Breast epithelium (tissue), 4 donors: ENCODE measurements at places on chromosomes 3 and 15. TPM values are rescaled to one million over a fixed set of nuclear protein-coding genes. Genes with fewer than 3 reads are reported as not detected.

Gene SLC22A13
- total RNA-seq, result 0.48 TPM

Gene SEMA3F
- 49.8 TPM for total RNA-seq

Gene GOLGA6D
- 0.16 TPM for total RNA-seq

Gene MAGEL2
- 0.15 TPM for total RNA-seq

Gene GRAMD1C
- 1.6 TPM for total RNA-seq

Gene NEK10
- total RNA-seq, result 48.4 TPM

Gene ADAMTS7
- 7.4 TPM for total RNA-seq

Gene TIGIT
- 0.33 TPM for total RNA-seq

Gene ZNF80
- total RNA-seq, result not detected

Gene SLC12A8
- total RNA-seq, result 9.8 TPM

Gene ZMYND10
- 0.32 TPM for total RNA-seq

Gene SLC12A1
- under 0.01 TPM for total RNA-seq

DNA sequence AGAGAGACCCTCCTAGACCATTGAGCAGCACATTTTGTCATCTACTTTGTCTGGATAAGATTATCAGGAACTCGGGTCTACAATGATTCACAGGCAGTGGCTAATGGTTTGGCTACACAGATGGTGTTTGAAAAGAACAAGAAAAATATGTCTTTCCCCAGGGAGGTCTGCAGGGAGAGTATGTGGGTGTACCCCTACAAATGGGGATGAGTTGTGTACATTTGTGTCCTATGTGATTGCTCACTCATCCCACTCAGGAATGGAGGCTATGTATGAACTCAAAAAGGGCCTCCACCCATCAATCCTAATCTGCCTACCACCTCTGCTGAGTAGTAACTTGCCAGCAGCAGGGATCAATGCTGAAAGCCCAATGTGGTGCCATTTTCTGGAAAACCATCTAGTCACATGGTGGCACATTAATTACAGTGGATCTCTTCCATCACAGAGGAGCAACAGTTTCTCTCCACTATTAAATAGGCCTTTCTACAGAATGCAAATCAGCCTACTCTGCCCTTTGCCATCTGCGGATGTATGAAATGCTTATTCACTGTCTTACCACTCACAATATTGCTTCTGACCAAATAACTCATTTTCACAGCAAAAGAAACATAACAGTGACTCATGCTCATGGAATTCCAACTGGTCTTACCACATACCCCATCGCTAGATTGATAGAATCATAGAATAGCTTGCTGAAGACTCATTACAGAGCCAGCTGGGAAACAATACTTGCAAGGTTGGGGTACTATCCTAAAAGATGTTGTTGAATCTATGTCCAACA is 48.3 kb upstream of the TRIM42 start:
- DNase-seq, result no peak

DNA sequence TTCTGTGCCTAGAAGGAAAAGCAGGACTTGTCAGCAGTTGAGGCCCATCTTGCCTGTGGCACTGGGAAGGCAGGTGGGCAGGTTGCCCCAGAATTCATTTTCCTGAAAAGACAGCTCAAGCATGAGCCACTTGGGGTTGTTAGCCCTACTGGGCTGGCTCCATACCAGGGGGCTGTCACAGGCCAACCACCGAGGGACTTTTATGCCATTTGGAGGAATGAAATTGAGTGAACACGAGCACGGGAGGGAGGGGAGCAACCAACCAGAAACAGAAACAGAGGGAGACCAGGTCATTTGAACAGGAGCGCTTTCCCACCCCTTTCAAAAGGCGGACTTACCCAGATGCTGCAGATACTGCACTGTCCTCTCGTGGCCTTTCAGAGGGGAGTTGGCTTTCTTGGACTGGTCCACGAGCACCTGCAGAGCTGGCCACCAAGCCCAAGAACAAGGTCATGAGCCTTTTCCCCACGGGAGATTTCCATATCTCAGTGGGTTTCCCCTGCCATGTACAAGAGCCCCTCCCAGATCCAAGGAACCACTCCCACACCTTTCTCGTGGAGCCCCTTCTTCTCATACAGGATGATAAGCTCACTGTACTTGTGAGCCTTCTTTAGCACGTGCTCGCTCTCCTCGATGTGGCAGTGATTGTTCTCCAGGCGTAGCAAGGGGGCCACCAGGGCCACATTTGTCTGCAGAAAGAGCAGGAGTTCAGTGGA is 9.9 kb upstream of the PLA2G4F start:
- no peak for DNase-seq

DNA sequence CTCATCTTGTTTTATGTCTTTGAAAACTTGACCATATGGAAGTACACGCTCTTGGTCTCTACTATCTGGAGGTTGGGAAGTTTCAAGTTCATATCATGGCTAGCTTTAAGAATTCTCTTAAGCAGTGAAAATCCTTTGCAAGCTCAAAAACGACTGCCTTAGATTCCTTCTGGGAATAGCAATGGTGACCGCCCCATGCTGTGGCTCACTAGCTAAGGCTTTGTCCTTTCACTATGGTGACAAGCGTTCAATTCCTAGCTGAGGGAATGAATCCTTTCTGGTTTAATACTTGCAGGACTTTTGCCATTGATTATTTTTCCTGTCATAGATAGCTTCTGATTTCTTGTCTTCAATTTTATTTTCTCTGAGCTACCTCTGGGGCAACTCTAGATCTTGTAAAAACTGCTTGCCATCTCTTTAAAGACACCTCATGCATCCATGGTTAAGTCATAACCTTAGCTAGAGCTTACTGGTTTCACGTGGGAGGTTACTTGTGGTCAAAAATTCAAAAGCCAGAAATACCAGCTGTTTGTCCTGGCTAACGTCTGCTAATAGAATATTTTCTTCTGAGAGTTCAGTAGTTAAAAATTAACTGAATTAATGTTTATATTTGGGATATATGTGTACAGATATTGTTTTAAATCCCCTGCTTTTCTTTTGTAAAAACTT is 673.4 kb upstream of the CBLB start:
- DNase-seq, result no peak

DNA sequence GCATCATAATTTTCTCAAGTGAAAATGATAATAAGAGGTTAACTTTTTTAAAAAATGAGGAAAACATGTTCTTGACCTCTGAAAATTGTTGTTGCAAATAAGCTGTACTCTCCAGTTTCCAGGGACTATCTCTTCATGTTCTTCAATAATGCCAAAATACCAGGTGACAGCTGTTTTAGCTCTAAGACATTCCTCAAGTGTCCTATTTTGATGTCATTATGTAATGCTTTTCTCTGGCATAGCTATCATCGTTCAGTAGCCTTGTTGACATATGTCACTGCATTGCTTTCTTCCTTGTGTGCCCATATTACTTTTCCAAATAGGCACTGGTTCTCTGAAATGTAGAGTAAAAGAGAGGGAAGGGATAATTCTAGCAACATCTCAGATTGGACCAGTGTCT is 5.7 kb upstream of the FILIP1L start:
- DNase-seq, result no peak

GRCh38 chr3:184368586-184369183 is 7.2 kb downstream of the POLR2H start:
- DNase-seq, result no peak

DNA sequence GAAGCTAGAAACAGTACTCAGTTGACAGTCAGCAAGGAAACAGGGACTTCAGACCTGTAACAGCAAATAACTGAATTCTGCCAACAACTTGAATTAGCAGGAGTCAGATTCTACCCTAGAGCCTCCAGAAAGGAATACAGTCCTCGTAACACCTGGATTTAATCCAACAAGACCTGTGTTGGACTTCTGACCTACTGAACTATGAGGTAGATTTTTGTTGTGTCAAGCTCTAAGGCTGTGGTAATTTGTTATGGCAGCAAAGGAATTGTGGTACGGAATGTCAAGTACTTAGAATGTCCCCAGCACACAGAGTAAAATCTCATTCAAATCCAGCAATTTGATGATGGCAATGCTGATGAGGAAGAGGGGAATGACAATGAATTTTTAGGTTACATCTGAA is 234.1 kb downstream of the LRRN1 start:
- DNase-seq, result no peak

DNA sequence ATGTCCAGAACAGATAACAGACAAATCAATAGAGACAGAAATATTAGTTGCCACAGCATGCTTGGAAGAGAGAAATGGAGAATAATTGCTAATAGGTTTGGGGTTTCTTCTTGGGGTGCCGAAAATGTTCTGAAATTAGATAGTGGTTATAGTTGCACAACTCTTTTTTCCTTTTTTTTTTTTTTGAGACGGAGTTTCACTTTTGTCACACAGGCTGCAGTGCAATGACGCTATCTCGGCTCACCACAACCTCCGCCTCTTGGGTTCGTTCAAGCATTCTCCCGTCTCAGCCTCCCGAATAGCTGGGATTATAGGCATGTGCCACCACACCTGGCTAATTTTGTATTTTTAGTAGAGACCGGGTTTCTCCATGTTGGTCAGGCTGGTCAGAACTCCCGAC is 163.3 kb downstream of the PLCH1 start:
- DNase-seq, result no peak

- no peak for DNase-seq
Measured at GRCh38 chr3:123158899-123159390, 42.8 kb upstream of the SEC22A start.

GRCh38 chr3:159458010-159458409 is 530.6 kb upstream of the IL12A start:
- DNase-seq, result no peak

DNA sequence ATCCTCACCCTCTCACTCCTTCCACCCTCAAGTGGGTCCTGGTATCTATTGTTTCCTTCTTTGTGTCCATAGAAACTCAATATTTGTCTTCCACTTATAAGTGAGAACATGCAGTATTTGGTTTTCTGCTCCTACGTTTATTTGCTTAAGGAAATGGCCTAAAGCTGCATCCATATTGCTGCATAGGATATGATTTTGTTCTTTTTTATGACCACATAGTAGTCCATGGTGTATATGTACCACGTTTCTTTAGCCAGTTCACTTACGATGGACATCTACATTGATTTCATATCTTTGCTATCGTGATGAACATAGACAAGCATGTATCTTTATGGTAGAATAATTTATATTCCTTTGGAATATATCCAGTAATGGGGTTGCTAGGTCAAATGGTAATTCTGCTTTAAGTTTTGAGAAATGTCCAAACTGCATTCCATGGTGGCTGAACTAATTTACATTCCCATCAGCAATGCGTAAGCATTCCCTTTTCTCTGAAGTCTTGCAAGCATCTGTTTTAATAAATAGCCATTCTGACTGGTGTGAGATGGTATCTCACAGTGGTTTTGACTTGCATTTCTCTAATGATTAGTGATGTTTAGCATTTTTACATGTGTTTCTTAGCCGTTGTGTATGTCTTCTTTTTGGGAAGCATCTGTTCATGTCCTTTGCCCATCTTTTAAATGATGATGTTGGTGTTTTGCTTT is 650.2 kb downstream of the ZNF385D start:
- DNase-seq, result no peak

DNA sequence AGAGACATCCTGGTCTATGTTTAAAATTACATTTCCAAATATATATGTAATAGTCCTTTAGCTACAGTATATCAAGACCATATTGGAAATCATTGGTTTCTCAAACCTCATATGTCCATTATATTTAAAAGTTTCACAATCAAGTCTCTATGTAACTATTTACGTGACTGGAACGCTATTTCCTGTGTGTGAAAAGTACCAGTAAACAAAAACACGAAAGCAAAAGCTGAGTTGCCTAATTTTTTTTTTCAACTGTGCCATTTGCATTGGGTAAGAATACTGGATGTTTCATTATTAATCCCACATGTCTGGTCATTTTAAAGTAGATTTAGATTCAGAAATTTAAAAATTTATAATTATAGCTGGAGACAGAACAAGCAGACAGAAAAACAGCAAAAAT is 381.4 kb downstream of the TBC1D5 start:
- no peak for DNase-seq

DNA sequence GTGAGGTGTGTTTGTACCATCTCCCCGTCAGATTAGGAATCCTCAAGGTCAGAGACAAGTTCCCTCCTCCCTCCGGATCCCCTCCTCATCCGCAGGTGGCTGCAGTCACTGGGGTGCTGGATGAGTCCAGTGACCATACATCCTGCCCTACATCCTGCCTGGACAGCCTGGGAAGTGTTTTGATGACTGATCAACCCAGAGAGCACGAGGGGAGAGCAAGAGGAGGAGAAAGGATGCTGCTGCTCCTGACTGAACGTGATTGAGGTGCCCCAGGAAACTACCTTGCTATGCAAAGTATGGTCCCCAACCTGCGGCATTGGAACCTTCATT is 65.1 kb downstream of the SLC12A8 start:
- DNase-seq, result no peak

- no peak for DNase-seq
Measured at GRCh38 chr15:41727143-41727542, 47.1 kb upstream of the MAPKBP1 start.

DNA sequence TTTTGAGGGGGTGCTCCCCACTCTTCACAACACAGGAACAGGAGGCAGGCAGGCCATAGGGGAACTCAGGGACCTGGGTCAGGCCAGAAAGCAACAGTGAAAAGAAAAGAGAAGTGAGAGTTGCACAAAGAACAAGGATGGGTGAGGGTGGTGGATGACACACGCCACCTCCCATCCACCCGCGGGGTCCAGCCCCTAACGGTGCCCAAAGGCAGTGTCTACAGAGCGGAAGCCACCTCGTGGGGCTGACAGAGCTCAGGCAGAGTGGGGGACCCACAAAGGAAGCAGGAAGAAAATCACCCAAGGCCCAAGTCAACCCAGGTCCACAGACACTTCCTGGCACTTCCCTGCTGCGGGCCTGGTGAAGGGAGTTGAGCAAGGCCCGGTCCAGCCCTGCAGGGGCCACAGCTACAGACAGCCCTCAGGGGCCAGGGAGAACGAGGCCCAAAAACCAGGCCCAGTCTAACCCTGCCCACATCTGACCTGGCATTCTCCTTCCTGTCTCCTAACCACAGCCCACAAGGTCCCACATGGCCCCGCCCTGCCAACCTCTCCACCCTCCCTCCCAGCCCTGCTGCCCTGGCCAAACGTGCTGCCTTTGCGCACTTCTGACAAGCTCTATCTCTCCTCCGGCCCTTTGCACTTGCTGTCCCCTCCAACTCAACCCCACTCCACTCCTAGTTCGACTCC is 5.9 kb downstream of the NUP210 start:
- no peak for DNase-seq

DNA sequence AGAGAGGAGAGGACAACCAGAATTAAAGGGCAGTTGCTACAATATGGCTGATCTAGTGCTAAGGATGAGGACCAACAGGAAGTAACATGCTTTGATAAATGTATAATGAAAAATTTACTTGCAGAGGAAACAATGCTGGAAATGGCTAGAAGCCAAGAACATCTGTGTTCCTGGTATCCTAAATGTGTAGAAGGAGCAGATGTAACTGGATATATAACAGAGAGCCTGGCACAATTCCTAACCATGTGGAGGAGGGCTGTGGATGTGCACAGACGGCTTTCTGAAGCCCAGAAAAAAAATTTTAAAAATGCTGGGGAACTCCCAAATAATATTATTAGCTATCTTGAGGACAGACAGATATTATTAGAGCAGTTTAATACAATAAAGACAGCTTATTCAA is 159.4 kb upstream of the GBE1 start:
- no peak for DNase-seq

GRCh38 chr3:190629088-190629487 is 115.2 kb downstream of the IL1RAP start:
- DNase-seq, result no peak
